ENCODE measurements at places on chromosomes 1 and 21.

DNA sequence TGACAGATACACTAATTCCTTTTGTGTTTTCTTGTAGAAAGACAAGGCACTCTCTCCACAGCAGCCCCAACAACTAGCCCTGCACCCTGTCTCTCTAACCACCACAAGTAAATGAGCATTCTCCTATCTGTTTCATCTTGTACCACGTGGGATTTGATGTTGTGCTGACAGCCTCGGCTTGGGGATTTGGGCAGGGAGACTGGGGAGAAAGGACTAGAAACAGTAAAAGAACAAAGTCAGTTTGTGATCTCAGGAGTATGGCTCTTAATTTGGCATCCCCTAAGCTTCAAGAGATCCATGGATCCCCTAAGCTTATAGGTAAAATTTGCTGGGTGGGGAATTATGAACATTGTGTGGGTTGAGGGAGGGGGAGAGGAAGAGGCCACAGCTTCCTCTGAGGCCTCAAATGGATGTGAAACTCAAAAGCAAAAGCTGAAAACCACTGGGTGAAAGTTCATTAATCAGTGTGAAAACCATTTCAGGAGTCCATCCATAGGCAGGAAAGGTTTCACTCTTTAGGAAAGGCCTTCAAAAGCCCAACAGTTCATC, 3.1 kb downstream of the C1orf162 start:
- no peak for DNase-seq

DNA sequence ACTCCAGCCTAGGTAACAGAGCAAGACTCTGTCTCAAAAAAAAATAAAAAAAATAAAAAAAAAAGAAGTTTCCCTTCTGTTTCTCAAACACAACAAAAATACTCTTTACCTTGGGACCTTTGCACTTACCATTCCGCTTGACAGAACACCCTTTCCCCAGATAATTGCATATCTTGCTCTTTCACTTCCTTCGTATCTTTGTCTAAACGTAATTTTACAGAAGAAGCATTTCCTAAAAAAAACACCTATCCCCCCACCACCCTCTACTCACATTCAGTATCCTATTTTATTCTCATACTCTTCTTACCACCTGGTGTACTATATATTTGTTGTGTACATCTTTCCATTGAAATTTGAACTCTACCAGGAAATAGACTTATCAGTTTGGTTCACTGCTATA, 32.7 kb downstream of the ASH1L start:
- no peak for DNase-seq

GRCh38 chr21:45363921-45364467, 41.0 kb upstream of the COL18A1 start:
- DNase-seq = peak; percentile 96

- DNase-seq = no peak
Observed at GRCh38 chr1:183159960-183160359, 26.1 kb upstream of the LAMC2 start.

DNA sequence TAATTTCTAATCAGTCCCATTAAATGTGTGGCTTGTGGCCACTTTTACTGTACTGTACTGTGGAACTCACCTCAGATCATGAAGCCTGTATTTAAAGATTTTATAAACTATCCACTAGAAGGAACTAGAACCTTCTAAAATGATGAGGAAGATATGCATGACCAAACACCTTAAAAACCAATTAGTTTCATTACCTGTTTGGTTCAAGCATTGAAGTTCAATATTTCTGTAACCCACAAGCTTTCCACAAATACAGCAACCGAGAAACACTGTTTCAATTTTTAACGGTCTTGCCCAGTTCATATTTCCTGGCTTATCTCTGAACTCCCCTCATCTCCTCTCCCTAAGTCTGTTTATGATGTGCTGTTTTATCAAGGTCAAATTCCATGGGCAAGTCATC, 264.3 kb upstream of the PLD5 start:
- no peak for DNase-seq

DNA sequence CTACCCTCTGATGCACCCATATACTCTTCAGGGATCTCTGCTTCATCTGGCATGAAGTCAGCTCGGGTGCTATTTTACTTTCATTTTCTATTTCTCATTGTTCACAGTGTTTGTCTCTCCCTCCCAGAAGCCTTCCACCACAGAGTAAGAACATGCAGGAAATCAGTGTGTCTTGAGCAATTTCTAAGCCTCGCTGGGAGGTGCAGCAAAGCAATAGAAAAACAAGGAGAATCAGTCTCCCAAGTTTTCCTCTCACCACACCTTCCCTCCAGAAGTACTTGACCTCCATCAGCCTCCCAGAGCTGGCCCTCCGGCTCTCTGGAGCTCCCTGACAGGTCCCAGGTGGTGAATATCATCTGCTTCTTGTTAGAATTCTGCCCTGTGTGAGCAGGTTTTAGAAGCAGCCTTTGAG, 594.7 kb upstream of the CAMK1G start:
- peak; percentile 31 for DNase-seq

DNA sequence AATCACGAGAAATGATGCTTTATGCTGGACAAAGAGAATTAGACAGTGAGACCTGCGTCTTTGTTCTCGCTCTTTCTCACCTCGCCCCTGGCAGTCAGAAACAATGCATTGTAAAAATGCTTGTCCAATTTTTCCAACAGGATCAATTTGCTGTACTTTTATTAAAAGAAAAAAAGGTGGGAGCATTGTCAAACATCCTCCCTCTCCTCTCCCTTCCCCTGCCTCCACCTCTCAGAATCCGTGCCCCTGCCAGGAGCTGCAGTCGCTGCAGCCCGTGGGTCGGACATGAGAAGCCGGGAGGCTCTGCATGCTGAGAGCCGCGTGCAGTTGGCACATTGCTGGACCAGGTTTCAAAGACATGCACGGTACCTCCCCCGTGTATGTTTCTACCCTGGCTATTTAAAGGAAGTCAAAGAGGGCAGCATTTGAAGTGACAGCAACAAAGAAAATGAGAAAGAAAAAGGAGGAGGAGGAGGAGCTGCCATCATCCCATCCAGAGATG, 161.0 kb upstream of the KAZN start:
- no peak for DNase-seq

- DNase-seq = no peak
Observed at GRCh38 chr1:111965781-111966443, 23.6 kb downstream of the KCND3 start.

GRCh38 chr1:235885655-235886262, 19.1 kb upstream of the LYST start:
- DNase-seq = no peak

DNA sequence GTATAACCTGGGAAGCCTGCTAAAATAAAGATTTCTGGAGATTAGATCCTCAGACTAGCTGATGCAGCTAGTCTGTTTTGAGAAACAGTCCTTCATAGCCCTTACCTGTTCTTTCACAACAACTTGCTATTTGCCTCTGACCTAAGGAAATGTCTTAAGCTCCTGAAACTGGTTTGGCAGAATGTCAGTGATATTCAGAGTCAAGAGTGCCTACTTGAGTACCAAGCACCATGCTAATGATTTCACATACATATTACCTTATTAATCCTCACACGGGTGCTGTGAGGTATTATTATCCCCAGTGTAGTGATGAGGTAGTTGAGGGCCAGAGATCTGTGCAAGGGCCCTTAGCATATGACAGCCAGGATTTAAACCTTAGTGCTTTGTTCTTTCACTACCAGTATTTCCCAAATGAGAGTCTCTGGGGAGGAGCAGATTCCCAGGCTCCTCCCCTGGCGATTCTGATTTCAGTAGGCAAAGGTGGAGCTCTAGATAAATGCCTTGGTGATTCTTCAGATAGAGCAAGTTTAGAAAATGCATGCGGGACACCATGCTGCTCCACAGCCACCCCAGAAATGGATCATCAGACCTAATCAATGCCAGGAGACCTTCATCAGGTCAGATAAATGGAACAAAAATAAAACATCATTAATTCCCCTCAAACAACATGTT, 47.4 kb upstream of the WNT2B start:
- DNase-seq = no peak

DNA sequence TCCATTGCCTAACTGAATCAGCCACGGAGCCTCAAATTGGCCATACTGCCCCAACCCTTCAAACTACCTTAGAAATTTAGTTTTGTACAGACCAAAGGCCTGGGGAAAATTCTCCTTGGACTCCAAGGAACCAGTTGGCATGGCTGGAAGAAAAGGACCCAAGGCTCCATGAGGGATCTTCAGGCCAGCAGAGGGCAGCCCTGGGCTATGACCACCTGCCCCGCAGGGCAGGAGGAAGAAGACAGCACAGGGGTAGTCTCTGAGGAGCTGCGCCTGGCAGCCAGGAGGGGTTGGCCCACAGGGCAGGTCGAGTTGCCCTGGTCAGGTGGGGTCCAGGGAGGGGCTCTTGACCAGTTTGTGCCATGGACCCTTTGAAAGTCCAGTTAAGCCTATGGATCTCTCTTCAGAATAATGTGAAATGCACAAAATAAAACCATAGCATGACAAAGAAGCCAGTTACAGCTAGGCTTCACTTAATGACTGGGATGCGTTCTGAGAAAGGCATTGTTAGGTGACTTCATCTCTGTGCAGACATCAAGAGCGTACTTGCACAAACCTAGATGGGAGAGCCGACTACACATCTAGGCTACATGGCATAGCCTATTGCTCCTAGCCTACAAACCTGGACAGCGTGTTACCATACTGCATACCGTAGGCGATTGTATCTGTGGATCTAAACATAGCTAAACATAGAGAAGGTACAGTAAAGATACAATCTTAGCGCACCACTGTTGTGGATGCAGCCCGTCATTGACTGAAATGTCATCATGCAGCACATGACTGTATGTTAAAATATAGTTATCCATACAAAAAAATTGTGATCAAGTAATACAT, 26.1 kb downstream of the CACNA1S start:
- peak; percentile 85 for DNase-seq

GRCh38 chr1:218930000-218930399, 243.7 kb upstream of the LYPLAL1 start:
- DNase-seq = no peak

- no peak for DNase-seq
Observed at GRCh38 chr1:219239518-219239917, 65.8 kb downstream of the LYPLAL1 start.

- DNase-seq = no peak
Observed at GRCh38 chr21:45103971-45104520, 29.7 kb downstream of the ADARB1 start.

Data from AG08396 (cell line).